ENCODE measurements at places on chromosomes 4 and X. TPM values are rescaled to one million over a fixed set of nuclear protein-coding genes. Genes with fewer than 3 reads are reported as not detected.

DNA sequence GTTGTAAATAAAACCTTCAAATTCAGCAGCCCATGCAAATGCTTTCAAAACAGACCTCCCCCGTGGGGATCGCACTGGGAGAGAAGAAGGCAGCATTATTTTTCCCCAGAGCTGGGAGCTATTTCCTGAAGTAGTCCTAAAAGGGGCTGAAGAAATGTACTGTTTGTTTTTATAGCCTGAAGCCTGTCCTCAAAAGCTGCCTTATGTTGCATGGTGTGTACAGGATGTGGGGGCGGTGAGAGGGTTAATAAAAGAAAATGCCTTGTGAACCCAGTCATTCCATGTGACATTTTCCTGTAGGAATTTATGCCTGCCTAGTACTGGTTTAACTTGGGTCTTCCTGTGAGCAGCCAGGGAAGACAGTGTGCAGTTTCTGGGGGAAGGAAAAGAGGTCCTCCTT lies 144.1 kb downstream of the SOWAHB start:
- DNase-seq = no peak

- DNase-seq = no peak
Observed at GRCh38 chr4:100842856-100843255, 325.0 kb upstream of the EMCN start.

DNA sequence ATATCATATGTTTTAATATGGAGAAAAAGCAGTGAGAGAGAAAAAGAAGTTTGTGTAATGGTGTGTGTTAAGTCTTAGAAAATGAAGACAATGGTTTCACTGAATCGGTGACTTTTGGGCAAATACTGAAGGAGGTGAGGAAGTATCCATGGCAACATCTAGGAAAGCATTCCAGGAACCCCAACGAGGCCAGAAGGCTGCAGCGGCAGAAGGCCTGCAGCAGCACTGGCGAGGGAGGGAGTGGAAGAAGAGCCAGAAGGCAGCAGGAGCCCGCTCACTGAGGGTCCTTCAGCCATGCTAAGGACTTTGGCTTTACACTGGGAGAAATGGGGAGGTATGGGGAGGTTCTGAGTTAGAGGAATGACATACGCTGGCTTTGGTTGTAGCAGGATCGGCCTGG lies 26.8 kb downstream of the COQ2 start:
- no peak for DNase-seq

- no peak for DNase-seq
Observed at GRCh38 chrX:72604112-72604511, 31.5 kb upstream of the HDAC8 start.

DNA sequence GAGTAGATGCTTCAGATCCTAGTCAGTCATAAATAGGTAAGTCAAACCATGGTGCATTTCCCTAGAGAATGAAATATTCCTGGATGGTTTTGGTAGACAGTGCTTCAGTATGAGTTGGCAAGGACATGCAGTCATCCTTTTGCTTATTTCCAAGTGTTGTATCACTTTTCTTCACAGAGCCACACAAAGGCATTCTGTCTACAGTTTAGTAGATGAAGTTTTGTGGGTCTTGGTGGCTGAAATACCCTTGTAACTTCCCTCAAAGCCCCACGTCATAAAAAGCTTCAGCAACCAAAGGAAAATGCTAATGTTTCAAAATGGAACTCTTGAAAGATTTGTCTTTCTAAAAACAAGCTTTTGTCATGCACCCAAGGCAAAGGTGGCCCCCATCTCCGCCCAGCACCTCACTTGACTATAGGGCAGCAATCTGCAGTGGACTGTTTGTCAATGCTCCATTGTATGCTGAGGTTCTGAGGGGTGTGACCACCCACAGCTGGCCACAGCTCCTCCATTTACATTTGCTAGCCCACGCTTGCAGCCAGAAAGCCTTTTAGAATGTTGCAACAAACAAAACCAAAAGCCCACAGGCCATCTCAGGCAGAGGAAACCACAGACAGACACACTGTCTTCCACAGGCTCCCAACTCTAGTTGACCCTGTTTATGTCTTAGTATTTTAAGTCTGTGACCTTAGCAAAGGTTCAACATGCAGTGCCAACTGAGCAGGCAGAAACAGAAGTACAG lies 87.1 kb upstream of the FAM9C start:
- no peak for DNase-seq

GRCh38 chrX:13158911-13159310 lies 114.5 kb upstream of the FAM9C start:
- no peak for DNase-seq

DNA sequence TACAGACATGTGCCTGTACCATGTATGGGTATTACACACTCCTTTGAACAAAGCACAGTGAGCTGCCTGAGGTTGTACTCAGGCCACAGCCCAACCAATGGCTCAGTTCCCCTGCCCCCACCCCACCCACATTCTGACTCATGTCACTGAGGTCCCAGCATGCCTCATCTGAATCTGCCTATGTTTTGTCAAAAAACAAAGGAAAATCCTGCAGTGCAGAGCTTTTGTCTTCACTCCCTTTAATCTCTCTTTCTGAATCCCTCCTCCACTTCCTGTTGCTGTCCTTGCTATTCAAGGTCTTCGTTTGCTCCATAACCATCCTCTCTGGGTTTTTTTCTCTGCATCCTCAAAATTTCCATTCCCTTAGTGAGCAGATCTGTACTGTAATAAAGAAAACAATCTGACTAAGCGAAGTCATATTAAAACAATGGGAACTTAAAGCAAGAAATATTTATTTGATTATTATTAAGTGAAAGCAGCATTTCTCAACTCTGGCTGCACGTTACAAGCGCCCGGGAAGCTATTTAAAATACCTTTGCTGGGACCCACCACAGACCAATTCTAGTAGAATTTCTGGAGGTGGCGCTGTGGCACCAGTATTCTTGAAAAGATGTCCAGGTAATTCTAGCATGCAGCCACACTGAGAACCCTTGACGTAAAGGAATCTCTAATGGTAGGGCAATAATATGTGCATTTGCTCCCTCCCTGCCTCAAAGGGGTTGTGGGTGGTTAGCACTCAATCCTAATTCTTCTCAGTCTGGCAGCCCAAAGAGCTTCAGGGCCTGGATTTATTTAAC lies 8.7 kb downstream of the GUCY2F start:
- peak; percentile 50 for DNase-seq

GRCh38 chrX:3962511-3963311 lies 249.3 kb upstream of the PRKX start:
- DNase-seq = no peak

DNA sequence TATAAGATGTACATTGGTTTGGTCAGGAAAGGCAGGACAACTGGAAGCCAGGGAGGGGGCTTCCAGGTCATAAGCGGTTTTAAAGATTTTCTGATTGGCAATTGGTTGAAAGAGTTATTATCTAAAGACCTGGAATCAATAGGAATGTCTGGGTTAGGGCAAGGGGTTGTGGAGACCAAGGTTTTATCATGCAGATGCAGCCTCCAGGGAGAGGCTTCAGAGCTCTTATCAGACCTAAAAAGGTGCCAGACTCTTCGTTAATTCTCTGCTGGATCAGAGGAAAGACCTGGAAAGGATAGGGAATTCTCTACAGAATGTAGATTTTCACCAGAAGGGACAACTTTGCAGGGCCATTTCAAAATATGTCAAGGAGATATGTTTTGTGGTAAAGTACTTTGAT lies 62.8 kb downstream of the BEX3 start:
- DNase-seq = no peak

DNA sequence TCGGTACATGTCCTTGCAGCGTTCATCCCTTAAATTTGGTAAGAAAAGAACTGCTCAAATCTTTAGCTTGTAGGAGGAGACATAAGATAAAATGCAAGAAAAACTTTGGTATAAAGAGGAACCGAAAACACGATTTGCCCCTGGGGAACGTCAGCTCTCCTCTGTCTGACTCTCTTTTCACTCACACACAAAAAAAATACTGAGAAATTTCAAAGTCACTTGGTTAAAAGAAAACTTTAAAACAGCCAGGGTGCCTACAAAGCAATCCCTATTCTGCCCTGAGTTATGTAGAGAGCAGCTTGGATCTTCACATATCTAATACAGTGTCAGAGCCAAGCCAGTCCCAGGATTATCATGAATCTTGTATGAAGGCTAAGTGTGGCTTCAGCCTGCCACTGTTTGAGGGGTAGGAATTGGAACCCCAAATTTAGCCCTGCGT lies 248.5 kb upstream of the CXXC4 start:
- no peak for DNase-seq

- no peak for DNase-seq
Observed at GRCh38 chr4:160848901-160849760, 1314.7 kb downstream of the FSTL5 start.

- DNase-seq = no peak
Observed at GRCh38 chr4:174397366-174398155, 113.8 kb downstream of the CEP44 start.

Gene BEX1
- 46.8 TPM for total RNA-seq

Gene FRMPD3
- 1.7 TPM for total RNA-seq

Gene CEP135
- total RNA-seq = 13.6 TPM

Gene GLUD2
- 1.4 TPM for total RNA-seq

Data from WTC11 (cell line).